ENCODE measurements at places on chromosomes 1 and 21.

DNA sequence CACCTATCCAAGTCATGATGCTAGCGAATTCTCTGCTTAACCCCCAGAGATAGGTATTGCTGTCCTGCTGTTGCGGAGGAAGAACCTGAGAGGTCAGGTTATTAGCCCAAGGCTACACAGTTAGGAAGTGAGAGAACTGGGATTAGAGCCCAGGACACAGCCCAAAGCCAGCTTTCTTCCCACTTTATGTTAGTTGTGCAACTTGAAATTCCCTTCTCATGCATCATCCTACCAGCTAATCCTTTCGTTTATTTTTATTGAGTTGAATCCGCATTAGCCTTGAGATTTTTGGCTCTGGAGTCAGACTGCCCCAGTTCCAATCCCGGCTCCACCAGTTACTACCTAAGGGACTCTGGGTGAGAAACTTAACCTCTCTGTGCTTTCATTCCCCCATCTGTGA lies 65.4 kb downstream of the PLEKHA6 start:
- peak; percentile 35 for DNase-seq

DNA sequence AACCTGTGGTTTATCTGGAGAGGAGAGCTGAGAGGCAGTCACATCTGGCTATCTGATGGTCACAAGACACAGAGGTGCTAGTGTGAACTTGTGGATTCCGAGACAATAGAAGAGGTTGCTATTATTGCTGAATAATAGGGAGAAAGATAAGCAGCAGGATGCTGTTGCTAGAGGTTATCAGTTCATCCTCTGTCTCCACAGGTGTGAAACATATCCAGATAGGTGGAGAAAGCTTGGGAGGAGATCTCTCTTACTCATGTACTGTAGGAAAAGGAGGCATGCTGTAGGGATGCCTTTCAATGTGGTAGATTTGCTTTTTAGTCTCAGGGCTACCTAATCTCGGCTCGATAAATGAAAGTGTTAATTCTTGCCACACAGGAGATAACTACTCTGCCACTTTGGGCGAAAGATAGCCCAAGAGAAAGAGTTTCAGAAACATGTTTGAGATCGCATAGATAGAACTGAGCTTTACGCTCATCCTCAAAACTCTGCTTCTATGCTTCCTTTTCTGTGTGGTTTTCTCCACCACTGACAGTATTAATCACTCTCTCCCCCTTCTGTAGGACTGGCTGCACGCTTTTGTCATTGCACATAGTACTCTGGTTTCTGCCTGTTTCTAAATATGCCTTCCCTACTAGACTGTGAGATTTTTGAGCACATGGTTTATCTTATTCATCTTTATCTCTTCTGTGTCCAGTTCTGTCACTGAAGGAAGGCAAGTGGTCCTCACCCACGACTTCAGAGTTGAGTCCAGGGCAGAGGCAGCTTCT lies 36.7 kb upstream of the PLXNA2 start:
- no peak for DNase-seq

GRCh38 chr1:112923234-112923958 lies 32.6 kb downstream of the SLC16A1 start:
- DNase-seq, result no peak

GRCh38 chr1:96715482-96715881 lies 6.1 kb upstream of the PTBP2 start:
- DNase-seq, result no peak

- no peak for DNase-seq
Measured at GRCh38 chr21:46039891-46040660, 57.8 kb upstream of the COL6A2 start.

DNA sequence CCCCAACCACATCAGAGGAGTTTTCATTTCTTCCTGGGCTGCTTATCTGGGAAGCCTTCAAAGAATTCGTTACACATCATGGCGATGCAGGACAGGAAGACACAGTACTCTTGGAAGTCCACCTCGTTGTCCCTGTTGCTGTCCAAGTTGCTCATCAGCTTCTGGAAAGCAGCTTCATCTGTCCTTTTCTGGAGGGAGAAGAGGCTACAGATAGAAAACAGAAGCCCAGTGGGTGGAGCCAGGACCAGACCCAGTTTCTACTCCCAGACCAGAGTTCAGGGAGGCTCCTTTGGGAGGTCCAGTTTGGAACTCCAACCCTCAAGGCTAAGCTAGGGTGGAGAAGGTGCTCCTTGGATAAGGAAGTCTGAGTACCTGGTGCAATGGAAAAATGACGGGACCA lies 1.9 kb downstream of the S100A4 start:
- no peak for DNase-seq

- no peak for DNase-seq
Measured at GRCh38 chr21:44990921-44991320, 51.1 kb downstream of the SLX9 start.

GRCh38 chr1:27525296-27526272 lies 35.6 kb upstream of the WASF2 start:
- DNase-seq, result no peak

DNA sequence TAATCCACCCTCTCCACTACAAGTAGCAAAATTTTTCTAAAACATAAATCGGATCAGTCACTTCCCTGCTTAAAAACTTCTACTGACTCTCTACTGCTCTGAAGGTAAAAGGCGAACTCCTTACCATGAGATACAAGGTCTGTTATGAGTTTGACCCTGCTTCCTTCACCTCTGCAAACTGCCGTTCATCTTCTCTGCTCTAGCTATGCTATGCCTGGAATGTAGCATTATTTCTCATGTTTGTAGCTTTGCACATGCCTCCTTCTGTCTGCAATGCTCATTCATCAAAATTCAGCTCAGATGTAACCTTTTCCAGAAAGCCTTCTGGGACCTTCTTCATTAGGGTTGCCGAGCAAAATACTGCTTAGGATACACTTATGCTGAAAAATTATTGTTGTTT lies 30.8 kb downstream of the RPL5 start:
- DNase-seq, result no peak

DNA sequence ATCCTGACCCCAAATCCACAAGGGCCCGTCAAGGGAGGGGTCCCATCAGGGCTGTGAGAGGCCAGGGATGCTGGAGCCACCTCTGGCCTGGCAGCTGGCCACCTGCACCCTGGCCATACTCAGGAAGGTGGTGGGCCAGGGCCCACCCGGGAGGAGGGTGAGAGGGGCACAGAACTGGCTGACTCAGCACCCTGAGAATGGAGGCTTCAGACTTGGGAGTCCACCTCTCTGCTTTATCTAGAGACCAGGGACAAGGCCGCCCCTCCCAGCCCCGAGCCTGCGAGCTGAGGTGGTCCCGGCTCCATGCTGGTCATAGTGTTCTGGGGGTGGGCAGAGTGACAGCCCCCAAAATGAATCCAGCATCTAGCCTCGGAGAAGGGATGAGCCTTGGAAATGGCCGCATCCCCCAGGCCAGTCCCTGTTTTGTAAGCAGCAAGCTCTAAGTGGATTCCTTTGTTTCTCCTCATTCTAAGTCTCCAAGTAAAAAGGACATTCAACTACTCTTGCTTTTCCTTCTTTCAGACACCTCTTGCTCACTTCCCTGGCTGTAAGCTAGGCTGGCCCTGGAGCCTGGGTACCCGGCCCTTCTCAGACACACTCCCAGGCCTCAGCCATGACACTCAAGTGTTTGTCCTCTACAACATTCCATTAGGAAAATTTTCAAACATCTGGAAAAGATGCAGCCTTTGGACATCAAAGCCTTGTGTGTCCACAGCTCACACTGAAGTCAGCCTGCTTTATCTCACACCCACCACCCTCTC lies 12.3 kb downstream of the WNT3A start:
- no peak for DNase-seq

DNA sequence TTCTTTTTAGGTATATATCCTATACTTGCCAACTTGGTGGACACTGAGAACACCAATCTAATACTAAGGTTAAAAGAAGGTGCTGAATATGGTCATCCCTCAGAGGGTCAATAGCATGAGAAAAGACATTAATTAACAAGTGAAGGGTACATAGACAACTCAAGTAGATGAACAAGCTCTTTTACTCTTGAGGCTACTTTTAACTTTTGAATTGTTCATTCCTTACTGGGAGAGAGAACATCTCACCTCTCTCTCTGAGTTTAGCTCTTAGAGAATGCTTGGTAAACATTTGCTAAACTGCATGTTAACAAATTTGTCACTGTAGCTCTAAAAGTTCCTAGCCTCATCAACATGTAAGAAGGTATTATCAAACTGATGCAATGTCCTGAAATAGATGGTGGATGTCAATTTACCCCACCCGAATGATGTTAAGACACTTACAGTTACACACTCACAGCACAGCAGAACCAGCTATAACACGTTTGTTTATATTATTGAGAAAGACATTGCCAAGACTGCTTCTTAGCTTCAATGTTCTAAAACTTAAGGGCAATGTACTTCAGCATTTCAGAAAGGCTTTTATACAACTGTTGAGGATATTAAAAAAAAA lies 35.9 kb downstream of the HEATR1 start:
- no peak for DNase-seq

GRCh38 chr21:35614396-35614921 lies 445.9 kb downstream of the SETD4 start:
- DNase-seq, result peak; percentile 32

DNA sequence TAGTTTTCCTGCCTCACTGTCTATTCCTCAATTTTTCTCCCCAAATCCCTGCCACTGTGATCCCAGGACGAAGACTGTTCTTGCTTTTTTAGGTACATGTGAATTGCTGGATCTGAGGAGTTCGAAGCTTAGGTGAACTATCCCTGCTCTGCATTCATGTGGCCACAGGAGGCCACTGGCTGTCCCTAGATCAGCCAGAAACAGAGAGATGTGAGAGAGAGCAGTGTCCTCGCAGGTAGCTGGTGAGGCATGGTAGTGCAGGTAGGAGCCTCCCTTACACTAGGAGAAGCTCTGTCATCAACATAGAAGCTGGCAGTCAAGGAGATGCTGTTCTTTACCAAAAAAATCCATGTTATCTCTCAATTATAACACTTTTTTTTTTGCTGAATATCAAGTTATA lies 71.5 kb downstream of the USP24 start:
- DNase-seq, result no peak

- DNase-seq, result no peak
Measured at GRCh38 chr1:23596382-23597358, 37.4 kb upstream of the ID3 start.

GRCh38 chr1:204390751-204391466 lies 20.7 kb downstream of the PPP1R15B start:
- DNase-seq, result no peak

- DNase-seq, result no peak
Measured at GRCh38 chr1:11831945-11832725, 15.4 kb downstream of the NPPA start.

DNA sequence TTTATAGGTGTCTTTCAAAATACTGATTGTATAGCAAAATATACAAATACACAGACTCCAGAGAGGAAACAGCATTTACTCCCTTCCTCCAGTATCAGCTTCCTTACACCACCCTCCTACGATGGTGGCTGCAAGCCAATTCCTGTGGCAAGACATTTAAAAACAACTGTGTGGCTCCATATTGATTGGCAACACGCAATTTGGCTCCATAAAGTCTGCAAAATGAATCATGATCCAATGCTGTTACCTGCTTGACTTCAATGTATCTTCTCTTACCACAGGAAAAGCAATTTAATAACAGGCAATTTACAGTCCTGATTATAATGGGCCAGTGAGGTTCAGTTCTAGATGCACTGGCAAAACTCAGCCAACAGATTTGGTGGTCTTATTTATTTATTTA lies 19.7 kb upstream of the ATP6V1G3 start:
- no peak for DNase-seq

GRCh38 chr1:34164771-34165391 lies at the start of gene CSMD2:
TSS of gene CSMD2 (minus strand) at chr1:34165230. CDS start at chr1:34165097, 133 bp downstream.
- DNase-seq, result no peak

GRCh38 chr1:198876371-198876871 lies 237.6 kb downstream of the PTPRC start:
- DNase-seq, result no peak

DNA sequence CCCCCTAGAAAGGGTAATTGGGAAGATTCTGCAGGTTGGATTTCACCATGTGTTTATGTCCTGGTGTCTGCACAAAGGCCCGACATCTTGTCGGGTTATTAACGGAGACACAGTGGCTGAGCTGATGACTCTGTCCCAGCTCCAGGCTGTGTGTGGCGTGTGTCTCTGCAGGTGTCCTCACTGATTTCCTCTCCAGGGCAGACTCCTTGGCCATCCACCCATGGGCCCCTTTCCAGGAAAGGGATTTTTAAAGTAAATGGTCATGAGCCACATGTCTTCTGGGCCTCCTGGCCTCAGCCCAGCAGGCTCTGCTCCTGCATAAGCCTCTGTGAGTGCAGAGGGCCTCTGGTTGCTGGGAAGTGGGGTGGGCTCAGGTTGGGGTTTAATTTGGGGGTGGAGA lies 418.7 kb upstream of the VAMP3 start:
- no peak for DNase-seq
